ENCODE measurements at places on chromosomes 3 and 15.

GRCh38 chr3:9121366-9122001 lies 128.0 kb downstream of the SRGAP3 start:
- DNase-seq, result no peak

- DNase-seq, result peak; percentile 38
Observed at GRCh38 chr3:183142199-183142598, 20.3 kb downstream of the LAMP3 start.

DNA sequence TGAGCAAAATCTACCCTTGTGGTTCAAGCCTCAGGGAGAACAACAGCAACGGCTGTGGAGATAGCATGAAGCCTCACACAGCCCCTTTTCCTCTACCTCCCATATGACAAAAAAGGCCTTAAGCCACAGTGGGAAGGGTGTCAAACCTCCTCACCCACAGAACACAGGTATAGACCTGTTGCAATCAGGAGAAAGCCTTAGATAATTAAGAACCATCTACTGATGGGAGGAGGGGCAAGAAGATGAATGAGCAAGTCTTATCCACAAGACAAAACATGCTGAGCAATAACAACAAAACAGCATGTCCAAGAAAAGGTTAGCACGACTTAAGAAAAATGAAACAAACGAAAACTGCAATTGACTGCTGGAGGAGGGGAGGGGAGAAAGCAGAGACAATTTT lies 272.9 kb upstream of the BCHE start:
- DNase-seq, result no peak

- DNase-seq, result no peak
Observed at GRCh38 chr3:85780806-85781205, 822.0 kb downstream of the CADM2 start.

GRCh38 chr3:135449046-135449445 lies 516.5 kb upstream of the PPP2R3A start:
- no peak for DNase-seq

DNA sequence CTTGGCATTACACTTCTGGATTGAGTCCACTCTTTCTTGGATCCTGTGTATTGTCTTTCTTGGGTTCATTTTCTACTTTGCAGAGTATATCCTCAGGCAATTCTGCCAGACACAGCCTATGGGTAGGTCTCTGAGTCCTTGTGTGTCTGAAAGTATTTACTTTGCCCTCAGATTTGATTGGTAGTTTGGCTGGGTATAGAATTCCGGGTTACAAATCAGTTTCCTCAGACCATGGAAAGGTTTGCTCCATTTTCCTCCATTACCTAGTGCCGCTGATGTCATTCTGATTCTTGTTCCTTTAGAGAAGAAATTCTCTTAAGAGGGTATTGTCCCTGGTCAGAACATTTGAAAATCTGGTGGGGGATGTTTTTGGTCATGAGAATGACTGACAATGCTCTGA lies 133.2 kb downstream of the NUP210 start:
- no peak for DNase-seq

DNA sequence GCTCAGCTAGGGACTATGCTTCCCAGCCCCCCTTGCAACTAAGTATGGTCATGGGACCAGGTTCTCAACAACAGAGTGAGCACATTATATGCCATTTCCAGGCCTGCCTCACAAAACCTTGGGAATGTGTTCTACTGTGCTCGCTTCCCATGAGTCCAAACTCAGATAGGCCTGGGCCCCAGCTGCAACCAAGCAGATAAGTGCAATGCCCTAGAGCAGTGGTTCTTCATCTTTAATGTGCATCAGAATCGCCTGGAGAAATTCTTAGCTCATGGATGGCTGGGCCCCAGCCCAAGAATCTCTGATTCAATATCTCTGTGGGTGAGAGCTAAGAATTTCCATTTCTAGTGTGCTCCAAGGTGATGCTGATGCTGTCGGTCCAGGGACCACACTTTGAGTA lies 27.5 kb upstream of the TBC1D21 start:
- no peak for DNase-seq

DNA sequence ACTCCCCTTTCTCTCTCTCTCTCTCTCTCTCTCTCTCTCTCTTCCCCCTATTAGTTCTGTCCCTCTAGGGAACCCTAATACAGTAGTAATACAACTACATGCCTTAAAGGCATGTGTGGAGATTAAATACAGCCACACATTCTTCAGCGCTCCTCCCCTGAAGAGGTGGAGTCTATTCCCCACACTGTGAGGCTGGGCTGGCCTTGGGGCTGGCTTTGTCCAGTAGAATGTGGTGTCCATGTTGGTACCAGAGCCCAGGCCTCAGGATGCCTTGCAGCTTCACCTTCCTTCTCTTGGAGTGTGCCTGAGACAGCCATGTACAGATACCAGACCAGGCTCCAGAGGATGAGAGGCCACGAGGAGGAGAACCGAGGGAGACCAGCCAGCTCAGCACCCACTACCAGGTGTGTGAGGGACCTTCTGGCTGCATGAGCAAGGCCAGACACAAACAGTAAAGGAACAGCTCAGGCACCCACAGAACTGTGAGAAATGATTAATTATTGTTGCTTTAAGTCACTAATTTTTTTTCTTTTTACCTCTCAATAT lies 10.7 kb downstream of the SLC6A20 start:
- DNase-seq, result no peak

- peak; percentile 89 for DNase-seq
Observed at GRCh38 chr3:18444595-18445400, 19.7 kb upstream of the SATB1 start.

DNA sequence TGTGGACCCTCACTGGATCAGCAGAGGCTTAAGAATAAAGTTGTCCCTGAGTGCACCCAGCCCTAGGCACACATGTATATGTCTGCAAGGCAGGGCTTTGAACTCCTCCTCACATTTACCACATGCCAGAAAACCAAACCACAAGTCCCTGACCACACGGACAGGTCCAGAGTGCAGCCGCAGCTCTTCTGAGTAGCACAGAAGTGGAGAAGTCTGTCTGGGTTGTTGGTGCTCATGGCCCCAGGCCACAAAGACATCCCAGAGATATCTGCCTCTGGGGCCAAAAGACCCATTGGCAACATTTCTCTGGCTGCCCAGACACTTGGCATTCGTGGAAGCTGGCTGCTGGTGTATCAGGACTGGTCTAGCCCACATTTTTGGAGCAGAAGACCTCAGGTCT lies 17.4 kb downstream of the SUSD5 start:
- DNase-seq, result no peak

DNA sequence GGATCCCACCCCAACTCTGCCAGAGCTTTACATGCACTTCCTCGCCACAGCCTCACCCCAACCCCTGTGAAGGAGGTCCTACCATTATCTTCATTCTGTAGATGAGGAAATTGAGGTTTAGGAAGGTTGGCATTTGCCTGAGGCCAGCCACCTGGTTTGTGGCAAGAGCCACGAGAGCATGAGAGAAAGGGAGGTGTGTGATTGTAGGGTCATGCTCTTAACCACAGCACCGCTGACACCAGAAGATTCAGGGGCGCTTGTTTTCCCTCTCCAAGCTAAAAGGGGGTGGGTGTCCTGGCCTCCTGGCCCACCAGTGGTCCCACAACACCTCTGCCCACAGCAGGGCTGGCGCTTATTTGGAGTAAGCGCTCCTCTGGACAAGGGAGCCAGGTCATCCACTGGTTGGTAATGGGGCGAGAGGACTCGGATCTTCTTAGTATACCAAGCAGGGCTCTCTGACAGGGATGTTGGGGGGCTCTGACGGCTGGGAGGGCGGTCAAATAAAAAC lies 691 bp downstream of the RHCG start:
- DNase-seq, result no peak

DNA sequence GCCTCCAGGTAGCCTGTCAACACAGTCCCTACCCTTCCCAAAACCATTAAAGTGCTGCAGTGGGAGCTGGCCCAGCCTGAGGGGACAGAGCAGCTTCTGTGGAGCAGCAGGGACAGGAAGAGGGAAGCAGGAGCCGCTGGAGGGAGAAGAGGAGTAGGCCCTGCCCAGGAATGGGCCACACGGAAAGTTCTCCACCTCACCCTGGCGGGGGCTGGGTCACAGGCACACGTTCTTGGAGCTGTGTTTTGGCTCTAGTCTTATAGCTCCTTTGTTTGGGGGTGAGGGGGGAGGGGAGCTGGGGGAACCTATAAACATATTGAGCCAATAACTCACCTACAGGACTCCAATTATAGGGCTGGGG lies 508.6 kb downstream of the SHQ1 start:
- peak; percentile 30 for DNase-seq

DNA sequence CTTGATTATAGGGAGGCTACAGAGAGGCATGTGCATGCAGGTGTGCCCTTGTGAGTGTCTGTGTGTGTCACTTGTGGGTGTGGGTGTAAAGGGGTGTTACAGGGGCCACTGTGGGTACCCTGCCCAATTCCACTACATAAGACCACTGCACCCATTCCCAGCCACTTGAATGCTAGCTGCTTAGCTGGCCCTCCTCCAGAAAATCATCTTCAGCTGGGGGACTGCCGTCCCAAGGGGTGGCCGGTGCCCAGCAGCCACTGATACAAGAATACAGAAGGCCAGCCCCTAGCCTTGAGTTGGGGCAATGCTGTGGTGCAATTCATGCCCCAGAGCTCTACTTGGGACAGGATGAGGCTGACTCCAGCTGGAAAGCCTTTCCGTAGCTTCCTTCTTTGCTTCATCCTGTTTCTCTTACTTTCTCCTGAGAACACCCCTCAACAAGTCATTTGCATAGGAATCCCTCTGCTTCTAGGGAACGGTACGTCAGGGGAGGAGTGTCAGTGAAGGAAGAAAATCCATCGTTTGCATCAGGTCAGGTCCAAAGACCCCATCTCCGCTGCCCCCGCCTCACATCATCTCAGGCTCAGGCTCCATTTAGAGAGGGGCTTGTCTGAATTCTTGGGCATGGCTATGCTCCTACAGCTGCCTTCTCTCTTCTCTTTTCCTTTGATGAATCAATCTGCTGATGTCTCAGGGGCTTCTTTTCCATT lies 72.0 kb downstream of the SCN5A start:
- DNase-seq, result no peak

GRCh38 chr3:53226142-53226840 lies 29.5 kb downstream of the TKT start:
- no peak for DNase-seq
